ENCODE measurements at places on chromosomes 5 and 9. TPM values are rescaled to one million over a fixed set of nuclear protein-coding genes. Genes with fewer than 3 reads are reported as not detected.

DNA sequence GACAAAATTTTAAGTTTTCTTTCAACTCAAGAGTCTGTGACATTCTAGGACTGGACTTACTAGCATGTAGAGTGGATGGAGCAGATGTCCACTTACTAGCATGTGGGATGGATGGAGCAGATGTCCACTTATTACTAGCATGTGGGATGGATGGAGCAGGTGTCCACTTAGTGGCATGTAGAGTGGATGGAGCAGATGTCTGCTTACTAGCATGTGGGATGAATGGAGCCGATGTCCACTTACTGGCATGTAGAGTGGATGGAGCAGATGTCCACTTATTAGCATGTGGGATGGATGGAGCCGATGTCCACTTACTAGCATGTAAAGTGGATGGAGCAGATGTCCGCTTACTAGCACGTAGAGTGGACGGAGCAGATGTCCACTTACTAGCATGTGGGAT is 2.4 kb downstream of the SLC36A1 start:
- no peak for DNase-seq

DNA sequence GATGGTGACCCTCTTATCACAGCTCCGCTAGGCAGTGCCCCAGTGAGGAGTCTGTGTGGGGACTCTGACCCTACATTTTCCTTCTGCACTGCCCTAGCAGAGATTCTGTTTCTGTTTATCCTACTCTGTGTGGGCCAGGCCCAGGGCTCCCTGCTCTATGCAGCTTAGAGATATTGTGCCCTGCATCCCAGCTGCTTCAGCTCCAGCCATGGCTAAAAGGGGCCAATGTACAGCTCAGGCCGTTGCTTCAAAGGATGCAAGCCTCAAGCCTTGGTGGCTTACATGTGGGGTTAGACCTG is 2030.7 kb upstream of the CDH9 start:
- DNase-seq = no peak

DNA sequence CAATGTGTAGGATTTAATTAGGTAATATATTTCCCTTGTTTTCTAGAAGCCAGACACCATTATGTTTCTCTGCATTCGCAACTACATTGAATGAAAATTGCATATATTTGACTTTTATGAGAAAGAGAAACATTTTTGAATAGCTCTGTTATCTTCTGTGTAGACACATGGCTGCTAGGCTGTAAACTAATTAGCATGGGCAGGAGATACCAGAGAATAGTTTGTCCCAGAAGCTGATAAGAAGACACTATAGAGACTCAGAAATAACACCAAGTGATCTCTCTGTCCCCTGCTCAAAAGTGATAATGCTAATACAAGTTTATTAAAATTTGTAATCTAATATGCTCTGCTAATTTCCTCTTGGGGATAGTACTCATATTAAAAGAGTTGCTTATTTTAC is 198.0 kb upstream of the TUSC1 start:
- no peak for DNase-seq

Gene JAKMIP2
- 11.6 TPM for polyA plus RNA-seq

Gene BNC2
- polyA plus RNA-seq = 10.7 TPM

DNA sequence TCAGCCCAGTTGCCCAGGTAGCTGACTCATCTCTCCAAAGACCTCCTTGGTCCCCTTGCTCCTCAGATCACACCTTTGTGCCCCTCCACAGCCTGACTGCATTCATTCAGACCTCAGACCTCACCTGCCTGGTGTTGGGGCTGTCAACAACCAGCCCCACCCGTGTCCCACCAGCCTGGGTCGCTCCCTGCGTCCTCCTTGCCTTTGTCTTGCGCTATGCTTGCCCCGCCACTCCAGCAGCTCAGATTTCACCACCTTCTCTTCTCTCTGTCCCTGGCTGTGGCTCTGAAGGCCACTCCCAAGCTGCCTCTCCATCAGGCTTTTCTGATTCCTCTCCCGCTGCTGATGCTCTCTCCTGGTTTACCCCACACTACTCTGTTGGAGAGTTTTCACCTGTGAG is 103.5 kb downstream of the MVB12B start:
- no peak for DNase-seq

Gene EQTN
- 0.46 TPM for polyA plus RNA-seq

Gene ZNF483
- 1.8 TPM for polyA plus RNA-seq

DNA sequence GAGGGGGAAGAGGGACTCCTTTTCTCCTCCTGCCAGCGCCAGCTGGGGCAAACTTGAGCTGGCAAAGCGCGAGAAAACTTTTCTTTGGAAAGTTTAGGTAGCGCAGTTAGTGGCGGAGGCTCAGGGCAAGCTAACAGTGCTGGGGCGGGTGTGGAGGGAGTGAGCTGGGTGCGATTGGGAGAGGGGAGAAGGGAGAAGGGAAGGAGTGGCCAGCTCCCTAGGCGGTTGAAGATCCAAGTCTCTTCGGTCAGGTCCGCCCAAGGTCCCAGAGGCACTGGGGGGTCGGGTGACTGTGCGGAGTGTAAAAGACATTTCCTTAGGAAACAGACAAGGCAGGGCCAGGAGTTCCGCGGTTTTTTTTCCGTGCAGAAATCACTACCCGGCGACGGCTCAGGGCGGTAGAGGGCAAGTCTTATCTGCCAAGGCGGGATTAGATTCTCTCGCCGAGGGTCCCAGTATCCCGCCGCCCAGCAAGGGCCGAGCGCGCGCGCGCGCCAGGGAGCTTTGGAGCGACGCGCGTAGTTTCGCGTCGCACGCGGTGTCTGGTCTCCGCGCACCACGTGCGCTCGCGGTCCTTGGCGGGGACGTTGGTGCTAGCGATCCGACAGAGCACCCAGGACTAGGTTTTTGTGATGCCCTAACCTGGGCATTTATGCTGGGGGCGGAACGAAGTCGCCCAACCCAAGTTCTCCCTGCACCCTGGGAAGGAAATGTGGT is 33.6 kb upstream of the NFIB start:
- peak; percentile 82 for DNase-seq

Gene PLPP1
- polyA plus RNA-seq = 96.9 TPM

- DNase-seq = no peak
Measured at GRCh38 chr5:39570403-39571027, 145.7 kb upstream of the DAB2 start.

GRCh38 chr5:88480801-88481499 is 212.3 kb upstream of the TMEM161B start:
- no peak for DNase-seq

DNA sequence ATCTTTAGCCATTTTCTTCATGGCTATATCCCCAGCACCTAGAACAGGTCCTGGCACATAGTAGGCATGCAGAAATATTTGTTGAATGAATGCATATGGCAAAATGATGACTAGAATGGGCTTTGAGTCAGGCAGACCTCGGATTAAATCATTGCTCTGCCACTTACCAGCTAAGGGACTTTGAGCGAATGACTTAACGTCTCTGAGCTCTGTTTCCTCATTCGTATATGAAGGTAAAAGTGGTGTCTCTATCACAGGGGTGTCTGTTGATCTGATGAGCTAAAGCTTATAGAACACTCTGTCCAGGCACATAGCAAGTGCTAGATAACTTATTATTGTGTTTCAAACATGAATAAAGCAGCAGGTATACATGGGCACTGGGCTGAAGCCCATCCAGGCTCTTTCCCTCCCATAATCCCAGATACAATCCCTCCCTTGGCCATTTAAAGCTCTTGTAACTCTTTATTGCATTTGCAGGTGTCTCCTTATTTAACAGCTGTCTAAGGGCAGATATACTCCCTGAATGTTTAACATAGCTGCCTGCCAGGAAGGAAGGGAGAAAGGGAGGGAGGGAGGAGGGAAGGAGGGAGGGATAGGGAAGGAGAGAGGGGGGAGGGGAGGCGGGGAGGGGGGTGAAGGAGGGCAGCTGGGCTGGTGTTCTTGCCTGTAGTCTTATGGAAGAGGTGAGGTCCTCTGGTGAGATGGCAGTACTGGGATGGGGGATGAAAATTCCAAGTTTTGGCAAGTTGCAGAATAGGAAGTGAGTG is 23.2 kb upstream of the STXBP1 start:
- DNase-seq = no peak

Gene PDE6A
- polyA plus RNA-seq = 0.20 TPM

- no peak for DNase-seq
Measured at GRCh38 chr5:150329038-150329437, 26.3 kb upstream of the ARSI start.

GRCh38 chr5:169221519-169221918 is 79.4 kb downstream of the SLIT3 start:
- no peak for DNase-seq

GRCh38 chr5:55222985-55223811 is 3.9 kb downstream of the MCIDAS start:
- DNase-seq = no peak

Gene F12
- polyA plus RNA-seq = 0.10 TPM

DNA sequence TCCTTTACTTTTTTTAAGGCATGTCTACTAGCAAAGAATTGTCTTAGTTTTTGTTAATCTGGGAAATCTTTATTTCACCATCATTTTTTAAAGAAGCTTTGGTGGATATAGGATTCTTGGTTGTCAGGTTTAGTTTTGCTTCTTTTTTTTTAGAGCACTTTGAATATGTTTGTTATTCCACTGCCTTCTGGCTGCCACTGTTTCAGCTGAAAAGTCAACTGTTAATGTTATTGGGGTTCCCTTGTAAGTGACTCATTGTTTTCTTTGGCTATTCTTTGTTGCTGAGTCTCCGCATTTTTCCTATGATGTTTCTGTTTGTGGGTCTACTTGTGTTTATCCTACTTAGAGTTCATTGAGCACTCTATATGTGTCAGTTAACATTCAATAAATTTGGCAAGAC is 44.4 kb downstream of the PHAX start:
- DNase-seq = no peak

GRCh38 chr9:108813951-108814601 is 41.7 kb downstream of the ACTL7B start:
- no peak for DNase-seq

DNA sequence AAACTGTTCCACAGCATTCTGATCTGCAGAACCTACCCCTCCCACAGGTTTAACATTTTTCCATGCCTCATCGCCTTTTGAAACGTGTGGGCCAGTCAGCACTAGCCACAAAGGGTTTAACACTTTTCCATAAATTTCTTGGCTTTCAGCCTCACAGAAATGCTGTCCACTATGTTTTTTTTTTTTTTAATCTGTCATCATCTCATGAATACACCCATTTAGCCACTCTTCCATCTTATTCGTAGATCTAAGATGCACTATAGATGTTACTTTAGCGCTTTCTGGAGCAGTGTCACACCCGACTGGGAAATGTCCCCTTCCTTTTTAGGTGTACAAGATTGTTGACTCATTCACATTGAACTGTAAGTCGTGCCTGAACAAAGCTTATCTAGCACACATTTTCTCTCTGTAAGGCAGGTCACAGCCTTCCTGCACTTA is 62.3 kb downstream of the GCNT1 start:
- no peak for DNase-seq

GRCh38 chr5:43533646-43534045 is 18.7 kb upstream of the C5orf34 start:
- no peak for DNase-seq

Gene SNCAIP
- polyA plus RNA-seq = 22.7 TPM

Gene GABRB2
- 2.9 TPM for polyA plus RNA-seq

DNA sequence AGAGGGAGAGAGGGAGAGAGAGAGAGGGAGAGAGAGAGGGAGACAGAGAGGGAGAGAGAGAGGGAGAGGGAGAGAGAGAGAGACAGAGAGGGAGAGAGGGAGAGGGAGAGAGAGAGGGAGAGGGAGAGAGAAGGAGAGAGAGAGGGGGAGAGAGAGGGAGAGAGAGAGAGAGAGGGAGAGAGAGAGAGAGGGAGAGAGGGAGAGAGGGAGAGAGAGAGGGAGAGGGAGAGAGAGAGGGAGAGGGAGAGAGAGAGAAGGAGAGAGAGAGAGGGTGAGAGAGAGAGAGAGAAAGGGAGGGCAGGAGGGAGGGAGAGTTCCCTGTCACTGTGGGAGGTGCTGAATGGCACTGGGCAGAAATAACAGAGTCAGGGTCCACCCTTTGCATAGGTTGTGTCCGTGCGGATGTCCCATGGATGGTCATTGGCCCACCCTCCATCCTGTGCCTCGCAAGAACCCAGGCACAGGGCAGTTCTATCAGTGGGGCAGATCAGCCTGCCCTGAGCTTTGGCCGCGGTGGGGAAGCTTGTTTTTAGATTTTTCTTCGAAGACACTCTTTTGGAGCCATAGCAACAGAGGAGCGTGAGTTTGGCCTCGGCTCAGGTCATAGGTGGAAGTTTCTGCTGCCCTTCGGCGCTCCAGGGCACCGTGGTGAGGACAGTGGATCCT is 30.1 kb downstream of the ADAMTSL2 start:
- peak; percentile 27 for DNase-seq

GRCh38 chr5:120388016-120388781 is 75.9 kb upstream of the PRR16 start:
- DNase-seq = no peak

DNA sequence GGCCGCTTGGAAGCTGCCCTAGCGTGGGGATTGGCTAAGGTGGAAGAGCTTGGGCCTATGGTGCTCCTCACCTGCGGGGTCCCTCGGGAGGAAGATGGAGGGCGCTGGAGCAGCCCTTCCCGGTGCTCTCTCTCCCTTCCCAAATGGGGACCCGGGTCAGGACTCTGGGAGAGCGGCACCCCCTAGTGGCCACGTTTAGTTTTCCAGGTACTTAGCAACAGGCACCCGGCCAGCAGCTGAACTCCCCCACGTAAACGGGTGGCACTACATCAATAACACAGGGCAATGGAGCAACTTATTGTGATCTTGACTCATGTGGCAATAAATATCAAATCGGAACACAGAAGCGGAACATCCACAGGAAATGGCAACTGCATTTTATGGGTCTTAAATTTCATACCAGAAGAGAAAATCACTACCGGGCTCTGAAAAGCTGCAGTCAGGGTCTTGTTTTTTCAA is 316.6 kb downstream of the AGTPBP1 start:
- DNase-seq = peak; percentile 15

Gene FRMD3
- 2.5 TPM for polyA plus RNA-seq

Gene TEX48
- polyA plus RNA-seq = 0.33 TPM

DNA sequence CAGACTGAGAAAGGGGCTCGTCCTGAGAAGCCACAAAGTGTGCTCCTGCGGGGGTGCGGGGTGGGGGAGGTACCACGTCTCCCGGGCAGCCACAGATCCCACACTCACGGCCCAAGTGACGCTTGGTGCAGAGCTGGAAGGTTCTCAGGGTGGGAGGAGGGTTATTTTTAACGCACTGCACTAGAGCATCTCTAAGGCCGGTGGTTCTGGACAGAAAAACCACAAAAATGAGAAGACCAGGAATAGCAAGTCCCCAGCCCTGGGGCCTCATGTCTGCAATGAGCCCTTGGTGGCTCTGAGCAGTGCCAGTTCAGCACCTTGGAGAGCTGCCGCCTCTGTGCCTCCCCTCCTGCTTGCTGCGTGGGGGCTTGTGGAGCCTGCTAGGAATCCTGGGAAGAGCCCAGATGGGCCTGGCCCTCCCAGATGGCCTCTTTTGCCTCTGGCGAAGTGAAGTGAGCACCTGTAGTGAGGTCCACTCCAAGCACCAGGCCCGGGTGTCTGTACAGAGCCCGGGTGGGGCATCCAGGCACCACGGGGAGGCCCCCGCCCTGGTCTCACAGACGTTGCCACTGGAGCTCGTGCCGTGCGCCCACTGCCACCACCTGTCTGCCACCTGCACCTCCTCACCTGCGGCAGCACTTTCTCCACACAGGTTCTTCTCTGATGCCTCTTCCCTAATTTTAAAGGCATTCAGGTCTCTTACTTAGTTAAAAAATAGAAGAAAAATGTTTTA is 48.9 kb upstream of the CACNA1B start:
- DNase-seq = peak; percentile 8

Gene PCDHGC3
- 151 TPM for polyA plus RNA-seq

Gene SLC6A7
- 0.05 TPM for polyA plus RNA-seq

Gene HCN1
- 0.08 TPM for polyA plus RNA-seq

GRCh38 chr9:104068546-104068945 is 25.6 kb upstream of the SMC2 start:
- no peak for DNase-seq

Gene GRM6
- polyA plus RNA-seq = 2.1 TPM

Measured in right lung (tissue), 10 donors.